ENCODE measurements at places on chromosomes 5 and 9.
A peak's percentile ranks its signal among the peaks of the same experiment; 100 is the strongest.

- DNase-seq = no peak
Measured at GRCh38 chr5:83077662-83078261, 415 bp downstream of the XRCC4 start.

DNA sequence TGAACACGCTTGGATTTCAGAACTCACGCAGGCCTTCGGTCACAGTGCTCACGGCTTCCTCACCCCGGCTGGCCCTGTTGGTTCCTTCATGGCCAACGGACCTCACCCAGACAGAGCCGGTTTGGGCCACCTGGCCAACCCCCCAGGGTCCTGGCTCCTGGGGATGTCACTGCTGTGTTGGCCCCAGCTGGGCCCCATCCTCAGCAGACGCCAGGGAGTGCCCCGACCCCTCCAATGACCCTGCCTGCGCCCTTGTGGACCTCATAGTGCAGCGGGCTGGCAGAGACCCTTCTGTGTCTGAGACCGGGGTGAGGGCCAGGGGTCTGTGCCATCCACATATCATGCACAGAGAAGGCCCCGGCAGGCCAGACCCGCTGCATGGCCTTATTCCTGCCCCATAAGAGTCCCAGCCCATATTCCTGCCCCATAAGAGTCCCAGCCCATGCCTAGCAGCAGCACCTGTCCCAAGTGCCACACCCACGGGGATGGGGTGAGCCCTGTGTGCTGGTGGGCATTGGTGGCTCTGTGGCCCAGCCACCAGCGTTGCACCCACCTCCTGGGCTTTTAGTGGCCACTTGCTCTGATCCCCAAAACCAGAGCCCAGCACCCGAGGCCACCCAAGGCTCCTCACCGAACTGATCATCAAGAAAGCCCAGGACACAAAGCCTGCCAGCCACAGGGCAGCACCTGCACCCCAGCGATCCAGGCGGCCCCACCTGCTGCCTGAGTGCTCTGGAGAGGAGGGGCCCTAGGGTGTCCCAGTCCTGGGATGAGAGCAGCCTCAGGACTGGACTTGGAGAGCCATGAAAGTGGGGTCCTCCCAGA lies 1.3 kb upstream of the LPCAT1 start:
- no peak for DNase-seq

GRCh38 chr5:87074934-87075541 lies 192.6 kb upstream of the RASA1 start:
- peak; percentile 84 for DNase-seq

GRCh38 chr5:7852542-7852941 lies 1.6 kb upstream of the CFAP90 start:
- no peak for DNase-seq

DNA sequence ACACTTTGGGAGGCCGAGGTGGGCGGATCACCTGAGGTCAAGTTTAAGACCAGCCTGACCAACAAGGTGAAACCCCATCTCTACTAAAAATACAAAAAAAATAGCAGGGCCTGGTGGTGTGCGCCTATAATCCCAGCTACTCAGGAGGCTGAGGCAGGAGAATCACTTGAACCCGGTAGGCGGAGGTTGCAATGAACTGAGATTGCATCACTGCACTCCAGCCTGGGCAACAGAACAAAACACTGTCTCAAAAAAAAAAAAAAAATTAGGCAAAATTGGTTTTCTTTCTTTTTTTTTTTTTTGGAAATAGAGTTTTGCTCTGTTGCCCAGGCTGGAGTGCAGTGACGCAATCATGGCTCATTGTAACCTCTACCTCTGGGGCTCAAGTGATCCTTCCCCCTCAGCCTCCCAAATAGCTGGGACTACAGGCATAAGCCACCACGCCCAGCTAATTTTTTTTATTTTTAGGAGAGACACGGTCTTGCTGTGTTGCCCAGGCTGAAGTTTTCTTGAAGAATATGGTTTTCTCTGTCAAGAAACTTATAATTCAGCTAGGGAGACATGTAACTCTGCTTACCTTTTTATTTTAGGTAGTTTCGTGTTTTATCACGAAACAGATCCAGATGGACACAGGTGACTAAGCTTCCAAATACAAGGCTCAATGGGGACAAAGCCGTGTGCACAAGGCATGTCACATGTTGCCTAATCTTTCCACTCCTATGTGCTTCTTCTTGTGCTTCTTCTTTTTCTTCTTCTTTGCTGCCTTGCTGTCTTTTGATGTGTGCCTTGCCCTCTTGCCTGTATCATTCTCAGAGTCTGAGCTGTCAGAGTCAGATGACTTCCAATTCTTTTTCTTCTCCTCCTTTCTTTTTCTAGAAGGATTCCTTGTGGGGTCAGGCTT lies 14.3 kb downstream of the TTC1 start:
- DNase-seq = no peak

DNA sequence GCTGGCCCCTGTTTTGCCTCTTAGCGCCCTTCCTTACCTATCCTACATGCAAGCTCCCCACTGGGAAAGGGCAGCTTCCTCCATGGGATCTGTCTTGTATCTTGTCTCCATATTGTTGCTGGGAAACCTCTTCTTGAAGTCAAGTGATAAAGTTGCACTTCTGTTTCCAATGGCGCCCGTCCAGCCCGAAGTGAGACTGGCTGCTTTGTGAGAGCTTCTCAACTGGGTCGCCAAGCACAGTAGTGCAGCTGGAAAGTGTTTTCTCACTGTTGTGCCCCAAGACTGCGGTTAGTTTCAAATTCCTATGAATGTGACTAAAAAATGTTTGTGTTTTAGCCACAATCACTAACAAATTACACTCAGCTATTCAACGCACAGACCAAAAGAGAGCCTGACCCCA lies 506.6 kb upstream of the MPDZ start:
- no peak for DNase-seq

- DNase-seq = peak; percentile 66
Measured at GRCh38 chr5:75566710-75567309, 44.4 kb upstream of the ANKDD1B start.

- DNase-seq = no peak
Measured at GRCh38 chr5:43658509-43658908, 55.5 kb downstream of the NNT start.

- no peak for DNase-seq
Measured at GRCh38 chr5:14125262-14125661, 17.9 kb upstream of the TRIO start.

GRCh38 chr5:170532935-170533334 lies 29.1 kb downstream of the KCNIP1 start:
- DNase-seq = no peak

GRCh38 chr5:86675311-86675710 lies 57.6 kb downstream of the COX7C start:
- no peak for DNase-seq

DNA sequence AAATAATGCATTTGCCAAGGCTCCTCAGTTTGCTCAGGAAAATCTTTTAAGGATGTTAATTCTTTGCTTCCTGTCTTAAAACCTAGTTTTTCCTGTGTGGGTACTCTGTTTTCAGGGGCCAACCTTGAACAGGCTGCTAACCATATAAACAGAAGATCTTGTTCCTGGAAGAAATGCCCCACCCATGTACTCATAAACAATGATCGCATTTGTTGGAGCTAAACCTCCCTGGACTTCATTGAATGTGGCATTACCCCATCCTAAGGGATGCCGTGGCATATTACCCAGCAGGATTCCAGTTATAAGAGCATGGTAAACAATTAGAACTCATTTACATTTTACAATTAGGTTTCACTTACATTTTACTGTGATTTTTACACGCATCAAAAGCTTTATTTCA lies 436.0 kb downstream of the ZNF608 start:
- no peak for DNase-seq

DNA sequence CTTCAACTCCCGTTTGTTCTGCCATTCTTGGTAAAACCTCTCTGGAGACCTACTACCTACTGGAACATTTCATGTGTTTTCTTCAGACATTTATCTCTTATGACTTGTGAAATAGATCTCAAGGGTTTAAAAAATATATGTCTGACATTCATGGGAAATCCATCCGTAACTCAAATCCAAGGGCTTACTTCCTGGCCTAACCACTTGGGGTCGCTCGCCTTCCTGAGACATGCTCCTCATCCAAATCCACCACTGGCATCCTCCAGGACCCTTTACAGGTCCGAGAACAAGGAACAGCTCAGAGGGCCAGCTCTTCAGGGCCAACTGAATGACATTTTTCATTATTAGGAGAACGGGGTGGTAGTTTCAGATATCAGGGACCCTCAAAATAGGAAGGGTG lies 235.1 kb upstream of the TUT7 start:
- DNase-seq = no peak

DNA sequence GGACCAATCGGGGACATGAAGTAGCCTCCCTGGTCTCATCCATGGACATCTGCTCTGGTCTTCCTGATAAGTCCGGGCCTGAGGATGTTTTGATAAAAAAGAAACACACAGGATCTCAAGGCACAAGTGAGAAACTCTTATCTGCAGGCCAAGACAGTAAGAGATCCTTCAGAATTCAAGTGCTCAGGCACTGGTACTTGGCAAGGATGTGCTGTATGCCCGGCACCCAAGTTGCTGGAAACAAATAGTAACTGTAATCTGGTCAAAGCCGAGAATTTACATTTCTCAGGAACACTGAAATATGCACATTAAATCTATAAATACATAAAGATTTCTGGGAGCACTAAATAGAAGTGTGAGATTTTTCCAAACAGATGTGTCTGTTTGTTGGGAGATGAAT lies 165.7 kb downstream of the SPOCK1 start:
- DNase-seq = no peak

DNA sequence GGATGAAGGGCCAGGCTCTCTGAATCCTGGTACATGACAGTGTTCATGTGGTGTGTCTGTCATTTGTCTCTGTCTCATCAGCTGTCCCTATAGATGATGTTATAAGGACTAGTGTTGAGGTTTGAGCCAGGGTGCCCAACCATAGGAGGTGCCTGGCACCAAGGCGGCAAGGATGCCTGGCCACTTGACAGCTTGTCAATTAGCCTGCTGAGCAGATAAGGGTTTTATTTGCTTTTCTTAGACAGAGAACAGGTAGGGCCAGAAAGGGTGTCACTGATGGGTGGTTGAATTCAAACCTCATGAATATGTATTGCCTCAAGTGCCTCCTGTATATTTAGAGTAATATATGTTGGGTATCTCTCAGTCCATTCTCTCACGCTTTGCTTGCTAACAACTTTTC lies 30.1 kb upstream of the AUH start:
- DNase-seq = no peak

DNA sequence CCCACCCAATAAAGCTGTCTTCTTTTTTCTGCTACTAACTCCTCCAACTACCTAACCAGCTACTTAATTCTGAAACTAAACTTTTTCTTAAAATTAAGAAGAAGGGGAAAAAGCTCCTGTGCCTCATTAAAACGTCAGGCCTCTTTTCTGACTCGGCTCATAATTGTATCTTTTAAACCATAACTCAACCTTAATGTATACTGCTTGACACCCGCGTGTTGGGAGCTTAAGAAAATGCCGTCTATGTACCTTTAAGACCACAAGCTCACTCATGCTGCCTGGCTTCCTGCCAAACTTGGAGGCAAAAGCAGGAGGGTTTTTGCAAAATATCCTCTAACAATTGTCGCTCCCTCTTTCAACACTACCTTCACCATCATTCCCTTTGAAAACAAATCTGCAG lies 5.0 kb downstream of the EBF1 start:
- DNase-seq = peak; percentile 69

GRCh38 chr5:147670815-147671214 lies 111.7 kb downstream of the JAKMIP2 start:
- no peak for DNase-seq

- DNase-seq = no peak
Measured at GRCh38 chr9:133981589-133981957, 10.6 kb downstream of the VAV2 start.

- DNase-seq = peak; percentile 75
Measured at GRCh38 chr9:131178382-131178781, 53.0 kb downstream of the NUP214 start.

DNA sequence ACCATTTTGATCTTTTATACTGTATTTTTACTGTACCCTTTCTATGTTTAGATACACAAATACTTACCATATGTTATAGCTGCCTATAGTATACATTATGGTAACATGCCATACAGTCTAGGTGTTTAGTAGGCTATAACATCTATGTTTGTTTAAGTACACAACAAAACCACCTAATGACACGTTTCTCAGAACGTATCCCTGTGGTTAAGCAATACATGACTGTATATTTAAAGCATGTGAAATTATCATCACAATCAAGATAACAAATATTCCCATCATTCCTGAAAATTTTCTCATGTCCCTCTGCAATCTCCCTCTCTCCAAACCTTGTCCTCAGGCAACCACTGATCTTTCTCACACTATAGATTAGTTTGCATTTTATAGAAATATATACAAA lies 66.4 kb upstream of the SUSD1 start:
- no peak for DNase-seq

DNA sequence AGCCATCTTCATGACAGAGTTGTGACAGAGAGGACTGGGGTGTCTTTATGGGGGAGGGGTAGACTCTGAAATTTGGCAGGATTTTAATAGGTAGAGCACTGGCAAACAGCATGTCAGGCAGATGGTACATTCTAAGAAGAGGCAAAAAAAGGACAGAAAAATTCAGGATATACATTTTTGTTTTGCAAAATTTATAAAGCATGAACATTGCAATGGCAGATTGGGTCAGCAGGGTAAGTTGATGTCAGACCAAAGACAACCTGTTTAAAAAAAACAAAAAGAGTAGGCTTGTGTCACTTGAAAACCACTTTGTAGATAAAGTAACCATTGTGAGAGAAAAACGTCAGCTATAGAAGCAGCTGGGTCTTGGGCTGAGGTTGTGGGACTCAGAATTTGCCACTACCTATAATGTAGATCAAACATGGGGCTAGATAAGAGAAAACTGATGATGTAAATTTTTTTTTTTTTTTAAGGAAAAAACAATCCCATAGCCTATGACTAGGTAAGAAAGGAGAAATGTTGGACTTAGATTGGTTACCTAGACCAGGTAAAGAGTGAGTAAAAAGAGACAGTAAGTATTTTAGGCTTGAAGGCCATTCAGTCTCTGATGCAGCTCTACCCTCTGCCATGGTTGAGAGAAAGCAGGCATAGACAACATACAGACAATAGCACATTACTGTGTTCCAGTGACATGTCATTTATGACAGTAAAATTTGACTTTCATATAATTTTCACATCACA lies 8.3 kb downstream of the CAMK4 start:
- no peak for DNase-seq

DNA sequence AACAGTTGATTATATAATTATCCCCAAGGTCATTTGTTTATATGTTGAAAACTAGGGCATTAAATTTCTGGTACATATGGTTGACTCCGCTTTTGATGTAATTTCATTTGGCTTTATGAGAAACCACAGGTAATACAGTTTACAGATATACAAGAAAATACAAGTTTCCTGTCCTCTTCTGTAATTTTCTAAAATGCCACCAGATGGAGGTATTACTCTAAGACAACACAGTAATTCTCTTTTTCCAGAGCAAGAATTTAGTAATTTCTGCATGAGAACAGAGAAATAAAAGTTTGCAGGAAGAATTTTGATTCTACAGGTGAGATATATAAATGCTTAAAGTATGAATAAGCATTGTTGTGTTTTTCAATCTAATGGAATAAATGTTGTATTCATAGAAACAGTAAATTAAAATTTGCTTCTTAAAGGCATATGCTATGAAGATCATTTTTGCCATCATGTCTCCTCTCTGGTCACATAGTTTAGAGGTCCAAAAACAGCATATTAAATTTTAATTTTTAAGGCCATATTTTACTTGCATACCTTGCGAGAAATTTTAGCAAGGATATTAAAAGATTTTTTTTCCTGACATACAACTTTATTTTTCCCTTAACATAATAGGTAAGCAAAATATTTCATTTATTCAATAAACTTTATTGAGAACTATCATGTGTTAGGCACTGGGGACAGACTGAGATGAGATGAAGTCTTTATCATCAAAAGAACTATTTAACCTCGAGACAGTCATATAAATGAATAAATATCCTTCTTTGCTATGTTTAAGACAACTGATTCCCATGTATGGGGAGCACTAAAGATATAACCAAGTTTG lies 22.7 kb downstream of the CHD1 start:
- DNase-seq = peak; percentile 75

GRCh38 chr5:9399094-9399493 lies 146.8 kb downstream of the SEMA5A start:
- no peak for DNase-seq
